ENCODE measurements at places on chromosomes 1 and 21. TPM values are rescaled to one million over a fixed set of nuclear protein-coding genes. Genes with fewer than 3 reads are reported as not detected.

DNA sequence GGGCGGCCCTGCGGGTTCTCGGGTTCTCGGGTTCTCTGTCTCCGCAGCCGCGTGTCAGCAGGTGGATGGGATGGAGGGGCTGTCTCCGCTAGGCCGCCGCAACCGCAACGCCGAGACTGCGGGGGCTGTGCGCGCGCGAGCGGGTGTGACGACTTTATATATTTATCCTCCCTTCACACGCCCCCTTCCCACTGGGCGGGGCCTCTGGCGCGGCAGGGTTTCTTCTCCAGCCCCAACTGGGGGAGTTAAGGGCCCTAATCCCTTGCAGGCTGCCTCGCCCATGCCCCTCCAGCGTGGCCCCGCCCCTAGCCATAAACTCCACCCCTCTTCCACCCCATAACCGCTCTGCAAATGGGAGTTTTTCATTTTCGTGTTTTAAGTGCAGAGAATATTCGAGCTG, 3.4 kb downstream of the IGSF21 start:
- no peak for DNase-seq
- H3K27me3 ChIP-seq = peaks cover 40% of the 10 kb centered on the region
- no peak overlapping the region for H3K27ac ChIP-seq
- H3K4me1 ChIP-seq = peaks cover 28% of the 10 kb centered on the region
- no peaks in the 10 kb centered on the region for H3K36me3 ChIP-seq

- no peak overlapping the region for H3K4me3 ChIP-seq
- H3K27me3 ChIP-seq = no peaks in the 10 kb centered on the region
- H3K36me3 ChIP-seq = no peaks in the 10 kb centered on the region
- H3K27ac ChIP-seq = no peak overlapping the region
- no peaks in the 10 kb centered on the region for H3K4me1 ChIP-seq
- no peak for DNase-seq
Observed at GRCh38 chr21:36747041-36747814, 48.3 kb downstream of the SIM2 start.

DNA sequence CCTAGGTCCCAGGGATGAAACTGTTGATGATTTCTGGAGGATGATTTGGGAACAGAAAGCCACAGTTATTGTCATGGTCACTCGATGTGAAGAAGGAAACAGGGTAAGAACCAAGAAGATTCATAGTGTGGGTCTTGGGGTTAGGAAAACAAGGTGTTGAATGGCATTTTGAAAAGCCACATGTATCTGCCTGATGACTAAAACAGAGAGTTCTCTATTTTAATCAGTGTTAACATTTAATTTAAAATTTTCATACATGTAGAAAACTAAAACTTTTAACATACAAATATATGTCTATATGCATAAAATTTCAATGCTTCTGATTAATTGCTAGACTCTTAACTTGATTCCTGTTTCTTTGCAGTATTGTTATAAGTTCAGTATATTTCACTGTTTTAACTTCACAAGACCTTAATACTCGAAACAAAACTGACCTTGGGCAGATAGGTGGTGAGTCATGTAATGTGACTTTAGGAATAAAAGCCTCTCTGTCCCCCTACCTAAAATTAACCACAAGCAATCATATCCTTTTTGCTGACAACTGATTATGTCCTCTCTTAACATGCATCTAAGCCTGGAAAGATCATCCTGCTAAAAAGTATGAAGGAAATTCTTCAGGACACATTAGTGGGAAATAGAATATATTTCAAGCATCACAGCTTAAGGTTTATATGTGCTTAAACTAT, 95.6 kb downstream of the PTPRC start:
- no peak for DNase-seq
- no peaks in the 10 kb centered on the region for H3K27me3 ChIP-seq
- H3K27ac ChIP-seq = no peak overlapping the region

DNA sequence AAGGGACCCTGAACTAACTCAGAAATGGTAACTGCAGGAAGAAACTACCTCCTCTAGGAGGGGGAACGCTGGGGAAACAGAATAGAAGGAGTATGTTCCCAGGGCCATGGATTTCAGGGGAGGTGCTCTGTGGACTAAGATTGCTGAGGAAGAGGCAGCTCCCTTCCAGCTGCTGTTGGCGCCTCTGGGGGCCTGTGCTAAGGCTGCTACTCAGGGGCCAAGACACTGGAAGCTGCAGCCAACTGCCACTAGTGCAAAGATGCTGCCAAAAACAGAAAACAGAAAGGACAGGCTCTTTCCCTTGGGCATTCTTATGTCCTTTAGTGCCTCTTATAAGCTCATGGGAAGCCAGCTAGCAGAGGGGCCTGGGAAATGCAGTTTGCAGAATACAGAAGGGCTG, 58.0 kb upstream of the SGIP1 start:
- no peaks in the 10 kb centered on the region for H3K4me1 ChIP-seq
- no peak for DNase-seq
- H3K36me3 ChIP-seq = no peaks in the 10 kb centered on the region
- H3K27me3 ChIP-seq = no peaks in the 10 kb centered on the region

DNA sequence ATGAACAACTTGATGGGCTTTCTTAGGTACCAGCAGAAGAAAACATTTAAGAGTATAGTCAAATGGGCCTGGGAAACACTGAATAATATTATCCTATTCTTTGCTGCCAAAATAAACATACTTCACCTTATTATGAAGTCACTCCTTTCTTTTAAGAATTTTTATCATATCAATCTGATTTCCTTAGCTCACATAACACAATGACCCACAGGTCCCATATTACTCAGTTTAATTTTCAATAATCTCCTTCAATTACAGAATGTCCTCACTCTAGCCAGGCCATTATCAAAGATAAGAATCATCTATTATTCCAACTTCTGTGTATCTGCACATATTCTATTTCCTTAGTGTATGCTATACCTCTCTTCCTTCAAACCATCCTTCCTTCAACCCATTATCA, 63.0 kb downstream of the PIGK start:
- no peak overlapping the region for H3K27ac ChIP-seq
- DNase-seq = no peak
- no peaks in the 10 kb centered on the region for H3K4me1 ChIP-seq
- no peaks in the 10 kb centered on the region for H3K27me3 ChIP-seq
- H3K4me3 ChIP-seq = no peak overlapping the region
- H3K36me3 ChIP-seq = no peaks in the 10 kb centered on the region

DNA sequence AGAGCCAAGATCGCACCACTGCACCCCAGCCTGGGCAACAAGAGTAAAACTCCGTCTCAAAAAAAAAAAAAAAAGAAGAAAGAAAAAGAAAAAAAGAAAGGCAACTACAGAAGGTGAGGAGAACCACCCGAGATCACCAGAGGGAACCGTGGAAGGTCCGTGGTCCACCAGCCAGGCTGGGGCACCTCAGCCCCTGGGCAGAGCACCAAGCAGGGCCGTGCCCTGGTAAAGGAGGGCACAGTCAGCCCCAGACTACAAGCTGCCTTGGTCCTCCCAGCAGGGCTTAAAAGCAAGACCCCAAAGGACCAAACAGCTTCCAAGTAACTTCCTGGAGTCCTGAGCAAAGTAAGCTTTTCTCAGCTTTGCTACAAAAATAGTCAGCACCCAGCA, 8.8 kb upstream of the SAMD11 start:
- no peak overlapping the region for H3K4me3 ChIP-seq
- no peaks in the 10 kb centered on the region for H3K27me3 ChIP-seq
- H3K4me1 ChIP-seq = no peaks in the 10 kb centered on the region
- no peaks in the 10 kb centered on the region for H3K36me3 ChIP-seq
- no peak for DNase-seq

- H3K36me3 ChIP-seq = no peaks in the 10 kb centered on the region
- H3K4me3 ChIP-seq = no peak overlapping the region
- no peaks in the 10 kb centered on the region for H3K4me1 ChIP-seq
- H3K27me3 ChIP-seq = no peaks in the 10 kb centered on the region
Observed at GRCh38 chr1:83692524-83693381, 306.2 kb downstream of the TTLL7 start.

GRCh38 chr1:192529031-192529755, 46.4 kb upstream of the RGS1 start:
- no peaks in the 10 kb centered on the region for H3K27me3 ChIP-seq
- DNase-seq = no peak
- H3K4me1 ChIP-seq = no peaks in the 10 kb centered on the region

- H3K36me3 ChIP-seq = no peaks in the 10 kb centered on the region
- no peak overlapping the region for H3K27ac ChIP-seq
- H3K4me3 ChIP-seq = no peak overlapping the region
- no peak for DNase-seq
- no peaks in the 10 kb centered on the region for H3K27me3 ChIP-seq
Observed at GRCh38 chr1:244365809-244366208, 85.9 kb downstream of the ADSS2 start.

- no peak for DNase-seq
- no peaks in the 10 kb centered on the region for H3K4me1 ChIP-seq
- H3K27ac ChIP-seq = no peak overlapping the region
Observed at GRCh38 chr1:158979229-158979628, 30.5 kb upstream of the IFI16 start.

GRCh38 chr1:171576144-171576543, 45.9 kb upstream of the MYOCOS start:
- H3K27ac ChIP-seq = no peak overlapping the region
- H3K4me3 ChIP-seq = no peak overlapping the region
- DNase-seq = no peak
- no peaks in the 10 kb centered on the region for H3K4me1 ChIP-seq
- no peaks in the 10 kb centered on the region for H3K27me3 ChIP-seq

DNA sequence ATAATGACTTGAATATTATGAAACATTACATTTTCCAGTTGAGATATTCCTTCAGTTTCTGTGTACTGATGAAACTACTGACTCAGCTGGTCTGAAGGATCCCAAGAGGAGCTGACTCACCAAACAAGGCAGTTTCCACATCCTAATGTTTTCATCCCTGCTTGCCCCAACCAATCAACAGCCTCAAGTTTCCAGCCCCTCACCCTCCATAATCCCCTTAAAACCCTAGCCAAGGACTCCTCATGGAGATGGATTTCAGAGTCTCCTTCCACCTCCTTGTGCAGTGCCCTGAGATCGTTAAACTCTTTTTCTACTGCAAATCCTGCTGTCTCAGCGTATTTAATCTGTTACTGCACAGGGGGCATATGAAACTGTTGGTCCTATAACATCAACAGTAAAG, 83.1 kb upstream of the HAO2 start:
- no peak for DNase-seq
- H3K36me3 ChIP-seq = no peaks in the 10 kb centered on the region
- no peak overlapping the region for H3K4me3 ChIP-seq
- H3K27ac ChIP-seq = no peak overlapping the region
- no peaks in the 10 kb centered on the region for H3K4me1 ChIP-seq

GRCh38 chr21:31351960-31352359, 7.9 kb upstream of the TIAM1 start:
- no peak overlapping the region for H3K4me3 ChIP-seq
- no peaks in the 10 kb centered on the region for H3K4me1 ChIP-seq
- no peak overlapping the region for H3K27ac ChIP-seq
- no peaks in the 10 kb centered on the region for H3K36me3 ChIP-seq
- DNase-seq = no peak

DNA sequence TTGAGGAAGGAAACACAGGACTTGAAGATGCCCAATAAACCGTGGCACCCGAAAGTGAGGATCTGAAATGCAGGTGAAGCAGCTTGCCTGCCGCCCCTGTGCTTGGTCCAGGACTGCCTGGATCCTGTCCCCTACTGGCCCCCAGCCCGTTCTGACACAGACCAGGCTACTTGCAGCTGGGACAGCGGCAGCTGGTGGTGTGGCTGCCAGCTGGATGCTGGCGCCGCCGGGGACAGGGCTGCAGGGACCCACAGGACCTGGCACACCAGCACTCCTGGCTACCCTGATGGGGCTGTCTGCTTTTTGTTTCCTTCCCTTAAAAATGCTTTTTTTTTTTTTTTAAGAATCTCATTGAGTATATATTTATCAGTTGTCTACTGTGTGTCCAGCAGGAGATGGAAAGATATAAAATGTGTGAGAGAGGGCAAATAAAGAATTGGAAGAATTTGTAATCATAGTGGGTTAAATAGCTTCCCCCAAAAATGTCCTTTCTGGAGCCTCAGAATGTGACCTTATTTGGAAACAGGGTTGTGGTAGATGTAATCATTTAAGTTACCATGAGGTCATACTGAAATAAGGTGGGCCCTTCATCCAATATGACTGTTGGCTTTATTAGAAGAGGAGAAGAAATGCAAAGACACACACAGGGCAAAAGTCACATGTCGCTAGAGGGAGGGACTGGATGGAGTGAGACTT, 165.6 kb downstream of the DSCAM start:
- H3K27ac ChIP-seq = no peak overlapping the region
- H3K27me3 ChIP-seq = no peaks in the 10 kb centered on the region
- H3K36me3 ChIP-seq = no peaks in the 10 kb centered on the region
- DNase-seq = no peak

RNF186 gene
- not detected for total RNA-seq

CAMK1G gene
- total RNA-seq = 5.6 TPM

FCRL1 gene
- total RNA-seq = not detected

OR2T35 gene
- total RNA-seq = not detected

USP24 gene
- total RNA-seq = 66.1 TPM

All from uterus (tissue), 4 donors.